ENCODE measurements at places on chromosomes 6 and 20. TPM values are rescaled to one million over a fixed set of nuclear protein-coding genes. Genes with fewer than 3 reads are reported as not detected.

The LTB gene
- 426 TPM for total RNA-seq

The NR2E1 gene
- total RNA-seq, result not detected

The IFT52 gene
- total RNA-seq, result 17.8 TPM

The CRNKL1 gene
- total RNA-seq, result 25.1 TPM

The PRL gene
- not detected for total RNA-seq

The SYCP2L gene
- 0.31 TPM for total RNA-seq

The SNX3 gene
- 85.0 TPM for total RNA-seq

The HS3ST5 gene
- total RNA-seq, result not detected

The SLC22A3 gene
- not detected for total RNA-seq

The NNAT gene
- not detected for total RNA-seq

The ITPR3 gene
- 61.4 TPM for total RNA-seq

The UBD gene
- not detected for total RNA-seq

The ENPP5 gene
- 2.0 TPM for total RNA-seq

The TPD52L1 gene
- total RNA-seq, result not detected

The NRSN1 gene
- not detected for total RNA-seq

The SLC17A3 gene
- total RNA-seq, result 0.28 TPM

The NDUFAF4 gene
- total RNA-seq, result 27.8 TPM

The PRR18 gene
- not detected for total RNA-seq

GRCh38 chr6:12383448-12383847, 93.3 kb downstream of the EDN1 start:
- DNase-seq, result no peak

DNA sequence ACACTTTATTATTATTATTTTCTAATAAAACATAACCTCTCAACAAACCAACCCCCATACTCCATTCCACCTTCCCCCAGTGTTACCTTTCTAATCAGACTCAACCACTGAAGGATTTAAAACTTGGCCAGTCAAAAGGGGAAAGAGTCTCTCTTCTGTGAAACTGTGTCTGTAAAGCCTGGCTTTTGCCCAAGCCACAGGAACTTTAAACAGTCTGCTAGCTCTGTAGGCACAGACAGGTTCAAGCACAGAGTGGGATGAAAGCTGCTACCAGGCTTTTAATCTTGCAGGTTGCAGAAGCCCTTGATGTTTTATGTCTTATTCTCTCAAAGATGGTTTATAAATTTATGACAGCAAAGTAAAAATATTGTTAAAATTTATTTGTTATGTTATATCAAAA, 585.7 kb downstream of the TENT5A start:
- DNase-seq, result no peak

GRCh38 chr6:52489881-52490280, 69.7 kb downstream of the EFHC1 start:
- DNase-seq, result no peak

DNA sequence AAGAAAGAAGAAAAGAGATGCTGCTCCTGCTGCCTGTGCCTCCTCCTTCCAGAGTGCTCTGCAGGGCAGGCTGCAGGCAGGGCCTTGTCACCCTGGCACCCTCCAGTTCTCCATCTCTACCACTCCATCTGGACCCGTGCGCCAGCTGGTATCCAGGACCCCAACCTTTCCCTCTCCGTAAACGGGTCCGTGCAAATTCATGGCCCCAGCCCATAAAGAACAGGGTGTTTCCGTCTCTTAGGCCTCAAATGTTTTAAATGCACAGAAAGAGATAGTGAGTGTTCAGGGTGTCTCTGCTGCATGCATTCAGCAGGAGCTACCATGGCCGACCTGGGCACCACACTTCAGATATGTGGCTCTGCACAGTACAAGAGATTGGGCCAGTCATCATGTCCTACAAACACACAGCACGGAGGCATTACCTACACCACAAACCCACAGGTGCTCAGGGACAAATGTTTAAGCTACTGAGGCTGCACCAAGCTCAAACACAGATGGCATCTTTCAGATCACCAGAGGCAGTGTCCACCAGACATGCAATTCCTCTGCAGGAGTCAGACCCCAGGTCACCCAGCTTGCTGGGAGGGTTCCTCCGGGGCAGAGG, 258.1 kb downstream of the DLL1 start:
- peak; percentile 9 for DNase-seq

- no peak for DNase-seq
These were observed 220.4 kb downstream of the KHDC1L start for GRCh38 chr6:73004861-73005260.

GRCh38 chr20:8974009-8974708, 94.7 kb upstream of the PLCB4 start:
- no peak for DNase-seq

- no peak for DNase-seq
These were observed 480.7 kb upstream of the SPTLC3 start for GRCh38 chr20:12528104-12528503.

DNA sequence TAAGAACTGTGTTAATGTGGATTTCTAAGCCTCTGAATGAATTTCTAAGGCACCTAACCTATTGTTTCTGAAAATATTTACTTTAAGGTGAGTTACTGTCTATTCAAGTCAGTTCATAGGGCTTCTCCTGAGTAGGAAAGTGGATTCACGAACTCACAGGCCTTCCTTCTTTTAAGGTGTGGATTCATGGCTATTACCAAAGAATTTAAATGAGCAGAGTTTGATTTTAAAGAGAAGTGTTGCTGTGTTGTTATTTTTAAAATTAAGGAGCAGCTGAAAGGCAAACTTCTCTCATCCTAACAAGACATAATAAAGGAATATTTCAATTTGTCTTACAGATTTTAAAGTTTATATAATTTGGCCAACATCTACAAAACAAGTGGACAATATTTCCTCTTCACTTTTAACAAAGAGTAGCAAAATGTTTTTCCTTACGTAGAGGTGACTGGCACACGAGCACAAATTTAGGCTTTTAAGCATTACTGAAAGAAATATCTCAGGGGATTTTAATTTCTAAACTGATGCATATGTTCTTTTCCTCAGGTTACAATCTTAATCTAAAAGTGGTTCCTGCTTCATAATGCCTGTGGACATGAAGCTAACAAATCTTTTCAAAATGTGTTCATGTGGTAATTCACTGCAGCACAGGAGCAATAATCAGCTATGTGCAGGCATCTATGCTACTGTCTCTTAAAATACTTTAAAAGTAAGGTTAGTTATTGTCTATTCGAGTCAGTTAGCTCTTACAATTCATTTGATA, 602 bp upstream of the TSPYL4 start:
- DNase-seq, result no peak

DNA sequence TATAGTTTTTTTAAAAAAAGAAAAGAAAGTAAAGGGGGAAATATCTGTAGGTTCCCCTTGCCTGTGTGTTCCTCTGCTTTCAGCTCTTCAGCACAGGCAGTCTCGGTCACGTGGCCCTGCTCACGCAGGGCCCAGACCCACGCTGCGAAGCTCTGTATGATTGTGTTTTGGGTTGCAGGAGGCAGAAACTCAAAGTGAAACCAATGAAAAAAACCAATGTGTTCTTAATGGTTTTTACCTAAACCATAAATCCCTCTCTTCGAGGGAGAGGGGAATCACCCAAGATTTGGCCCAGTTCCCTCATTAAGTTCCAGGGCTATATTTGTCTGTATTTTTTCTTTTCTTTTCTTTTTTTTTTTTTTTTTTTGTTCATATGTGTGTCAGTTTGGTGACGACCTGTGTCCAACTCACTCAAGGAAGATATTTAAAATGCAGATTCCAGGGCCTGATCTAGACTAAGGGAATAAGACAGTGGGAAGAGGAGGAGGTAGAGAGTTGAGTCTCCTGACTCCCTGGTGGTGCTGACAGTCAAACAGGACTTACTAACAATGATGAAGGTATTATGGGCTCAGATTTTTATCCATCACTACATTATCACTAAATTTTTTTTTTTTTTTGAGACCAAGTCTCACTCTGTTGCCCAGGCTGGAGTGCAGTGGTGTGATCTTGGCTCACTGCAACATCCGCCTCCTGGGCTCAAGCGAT, 33.8 kb upstream of the RREB1 start:
- DNase-seq, result peak; percentile 49

GRCh38 chr6:54366667-54367327, 58.6 kb downstream of the TINAG start:
- DNase-seq, result no peak

- DNase-seq, result no peak
These were observed 47.6 kb downstream of the PPP1R3G start for GRCh38 chr6:5132731-5133130.

DNA sequence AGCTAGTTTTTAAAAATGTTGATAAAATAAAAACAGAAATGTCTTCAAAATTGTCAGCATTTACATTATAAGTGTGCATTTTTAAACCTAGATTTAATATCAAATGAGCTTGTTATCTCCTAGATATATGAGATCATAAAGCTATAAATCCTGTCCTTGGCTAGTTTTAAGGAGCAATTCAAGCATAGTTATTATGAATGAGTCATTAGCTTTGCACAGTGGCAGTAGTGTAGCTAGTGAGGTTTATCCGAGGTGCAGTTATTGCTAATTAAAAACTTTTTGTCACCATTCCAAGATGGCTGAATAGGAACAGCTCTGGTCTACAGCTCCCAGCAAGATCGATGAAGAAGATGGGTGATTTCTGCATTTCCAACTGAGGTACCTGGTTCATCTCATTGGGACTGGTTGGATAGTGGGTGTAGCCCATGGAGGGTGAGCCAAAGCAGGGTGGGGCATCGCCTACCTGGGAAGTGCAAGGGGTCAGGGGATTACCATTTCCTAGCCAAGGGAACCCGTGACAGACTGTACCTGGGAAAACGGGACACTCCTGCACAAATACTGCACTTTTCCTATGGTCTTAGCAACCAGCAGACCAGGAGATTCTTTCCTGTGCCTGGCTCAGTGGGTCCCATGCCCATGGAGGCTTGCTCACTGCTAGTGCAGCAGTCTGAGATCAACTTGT, 108.8 kb upstream of the SYNCRIP start:
- DNase-seq, result no peak

DNA sequence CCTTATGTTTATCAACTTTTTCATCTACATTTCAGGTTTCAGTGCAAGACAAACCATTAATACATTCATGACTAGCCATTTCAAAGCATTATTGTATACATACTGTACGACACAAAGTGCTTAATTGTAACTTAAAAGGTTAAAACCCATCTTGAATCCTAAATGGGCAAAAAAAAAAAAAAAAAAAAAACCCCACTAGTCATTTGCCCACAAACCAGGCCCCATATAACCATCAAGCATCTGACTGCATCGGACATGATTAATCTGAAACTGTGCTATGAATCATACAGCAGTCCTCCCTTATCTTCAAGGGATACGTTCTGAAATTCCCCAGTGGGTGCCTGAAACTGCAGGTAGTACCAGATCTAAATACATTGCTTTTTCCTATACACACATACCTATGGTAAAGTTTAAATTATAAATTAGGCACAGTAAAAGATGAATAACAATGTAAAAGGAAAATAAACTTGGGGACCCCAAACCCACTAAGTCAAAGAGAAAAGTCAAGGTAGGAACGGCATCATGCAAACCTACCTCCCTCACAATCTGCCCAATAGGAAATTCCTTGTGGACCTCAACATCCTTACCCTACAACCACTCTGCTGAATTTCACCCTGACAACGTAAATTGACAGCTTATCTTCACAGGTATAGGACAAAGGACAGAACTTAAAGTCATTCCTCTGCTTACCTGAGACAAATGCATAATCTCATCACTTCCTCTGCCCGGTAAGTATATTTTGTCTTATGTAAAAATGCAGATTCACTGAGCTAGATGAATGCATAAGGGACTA, 14.3 kb downstream of the B4GALT5 start:
- no peak for DNase-seq

DNA sequence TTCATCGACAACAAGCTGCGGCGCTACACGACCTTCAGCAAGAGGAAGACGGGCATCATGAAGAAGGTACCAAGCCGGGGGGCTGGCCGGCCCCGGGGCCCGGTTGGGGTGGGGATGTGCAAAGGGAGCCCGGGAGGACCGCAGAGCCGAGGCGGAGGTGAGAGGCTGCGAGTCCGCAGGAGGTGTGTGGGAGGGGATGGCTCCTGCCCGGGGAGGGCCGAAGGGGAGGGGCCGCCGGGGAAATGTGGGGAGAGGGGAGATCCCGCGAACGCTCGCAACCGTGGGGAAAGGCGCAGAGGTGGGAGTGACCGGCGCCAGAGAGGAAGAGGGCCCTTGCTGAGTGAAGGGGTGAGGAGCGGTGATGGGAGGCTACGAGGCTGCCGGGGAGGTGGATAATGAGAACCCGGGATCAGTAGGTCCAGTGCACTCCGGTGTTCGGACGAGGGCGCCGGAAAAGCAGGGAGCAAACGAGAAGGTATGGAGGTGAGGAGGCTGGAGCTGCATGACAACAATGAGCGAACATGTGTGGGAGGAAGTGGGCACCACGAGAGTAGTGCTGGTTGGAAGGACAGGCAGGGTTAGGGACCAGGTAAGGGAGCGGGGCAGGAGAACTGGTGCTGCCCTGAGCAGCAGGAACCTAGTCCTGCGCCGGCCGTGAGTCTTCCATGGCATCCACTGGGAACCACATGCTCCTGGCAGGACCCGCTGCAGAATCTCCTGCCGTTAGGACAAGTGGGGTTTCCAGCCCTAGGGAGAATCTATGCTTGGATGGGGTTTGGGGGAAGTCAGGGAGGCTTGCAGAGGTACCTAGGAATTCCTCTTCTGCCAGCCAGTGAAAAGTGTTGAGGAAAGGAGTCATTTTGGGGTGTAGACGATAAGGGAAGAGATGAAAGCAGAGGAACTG, 1.3 kb downstream of the SRF start:
- DNase-seq, result peak; percentile 66

- DNase-seq, result no peak
These were observed 42.0 kb downstream of the RNF217 start for GRCh38 chr6:125004198-125004597.

- no peak for DNase-seq
These were observed 65.7 kb downstream of the ZMYND8 start for GRCh38 chr20:47290666-47291430.

- DNase-seq, result no peak
These were observed 108.0 kb downstream of the SYNDIG1 start for GRCh38 chr20:24577271-24577909.

GRCh38 chr6:30678964-30679726, 6.3 kb upstream of the DHX16 start:
- peak; percentile 98 for DNase-seq

DNA sequence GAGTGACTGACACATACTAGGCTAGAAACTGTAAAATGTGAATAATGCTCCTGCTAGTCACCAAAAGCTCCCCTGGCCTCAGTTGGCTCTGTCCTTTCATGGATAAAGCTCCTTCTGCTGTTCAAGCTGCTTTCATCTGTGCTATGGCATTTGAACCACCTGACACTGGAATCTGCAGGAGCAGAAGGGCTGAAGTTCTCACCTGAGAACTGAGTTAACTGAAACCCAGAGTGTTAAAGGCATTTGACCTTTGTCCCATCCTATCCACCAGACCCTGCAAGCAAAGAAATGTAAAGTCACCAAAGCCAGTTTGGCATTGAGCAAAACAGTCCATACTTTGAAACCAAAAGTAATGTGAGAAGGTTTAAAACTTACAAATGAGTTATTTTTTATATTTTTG, 77.7 kb downstream of the BMP2 start:
- no peak for DNase-seq

- no peak for DNase-seq
These were observed 27.5 kb upstream of the NKX2-4 start for GRCh38 chr20:21424846-21425245.

- DNase-seq, result no peak
These were observed 18.0 kb upstream of the RIPOR2 start for GRCh38 chr6:24953726-24954125.

- no peak for DNase-seq
These were observed 267.6 kb downstream of the PRKN start for GRCh38 chr6:162459985-162460384.

Measured in activated naive CD8-positive, alpha-beta T cell treated with anti-CD3 and anti-CD28 coated beads, Interleukin-2, amount 10 ng/mL, durations not matched to agents 7 days and 5 days (primary cell).